ENCODE measurements at places on chromosomes 16 and 17. TPM values are rescaled to one million over a fixed set of nuclear protein-coding genes. Genes with fewer than 3 reads are reported as not detected.

The HSD17B2 gene
- not detected for total RNA-seq

The RCVRN gene
- total RNA-seq = not detected

The CSH1 gene
- total RNA-seq = not detected

The AATK gene
- total RNA-seq = 0.48 TPM

The NT5M gene
- 8.1 TPM for total RNA-seq

The SOX8 gene
- total RNA-seq = 0.78 TPM

The KRTAP9-8 gene
- not detected for total RNA-seq

The GGT6 gene
- not detected for total RNA-seq

The NXN gene
- total RNA-seq = 0.48 TPM

The SLC5A10 gene
- not detected for total RNA-seq

The ALOX12 gene
- total RNA-seq = not detected

DNA sequence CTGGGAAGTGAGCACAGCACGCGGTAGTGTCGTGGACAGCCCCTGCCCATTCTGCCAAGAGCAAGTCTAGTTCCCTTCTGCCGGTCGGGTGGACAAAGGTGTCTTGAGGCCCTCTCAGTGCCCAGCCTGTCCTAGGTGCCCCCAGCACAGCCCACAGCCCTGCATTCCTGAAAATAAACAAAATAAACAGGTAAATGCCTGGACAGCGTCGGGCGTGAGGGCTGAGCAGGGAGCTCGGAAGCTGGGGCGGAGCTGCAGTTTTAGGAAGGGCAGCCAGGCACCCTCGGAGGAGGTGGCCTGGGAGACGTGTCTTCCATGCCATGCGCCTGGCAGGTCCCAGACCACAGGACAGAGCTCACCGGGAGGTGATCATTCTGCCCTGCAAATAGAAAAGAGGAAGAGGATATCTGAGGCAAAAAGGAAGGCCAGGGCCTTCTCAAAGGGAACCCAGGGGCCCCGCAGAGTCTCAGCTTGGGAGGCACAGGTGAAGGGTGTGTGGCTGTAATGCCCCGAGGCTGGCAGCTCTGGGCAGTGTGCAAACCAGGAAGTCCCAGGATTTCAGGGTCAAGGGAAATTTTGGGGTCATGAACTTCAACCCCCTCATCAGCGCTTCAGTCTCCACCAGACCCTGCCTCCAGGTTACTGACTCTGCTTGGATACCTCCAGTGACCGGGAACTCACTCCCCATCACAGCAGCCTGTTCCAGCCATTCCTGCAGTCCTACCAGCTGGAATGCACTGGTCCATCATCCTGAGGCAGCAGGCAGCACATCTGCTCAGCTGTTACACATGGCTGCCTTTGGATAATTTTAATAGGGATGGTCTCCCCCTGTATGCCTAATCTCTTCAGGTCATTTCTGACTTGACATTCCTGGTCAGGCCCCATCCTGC is 1.7 kb downstream of the ZNF469 start:
- no peak for DNase-seq

- no peak for DNase-seq
Observed at GRCh38 chr16:88672776-88673175, 9.9 kb upstream of the MVD start.

GRCh38 chr17:20133517-20133916 is 124.4 kb downstream of the SPECC1 start:
- DNase-seq = no peak

DNA sequence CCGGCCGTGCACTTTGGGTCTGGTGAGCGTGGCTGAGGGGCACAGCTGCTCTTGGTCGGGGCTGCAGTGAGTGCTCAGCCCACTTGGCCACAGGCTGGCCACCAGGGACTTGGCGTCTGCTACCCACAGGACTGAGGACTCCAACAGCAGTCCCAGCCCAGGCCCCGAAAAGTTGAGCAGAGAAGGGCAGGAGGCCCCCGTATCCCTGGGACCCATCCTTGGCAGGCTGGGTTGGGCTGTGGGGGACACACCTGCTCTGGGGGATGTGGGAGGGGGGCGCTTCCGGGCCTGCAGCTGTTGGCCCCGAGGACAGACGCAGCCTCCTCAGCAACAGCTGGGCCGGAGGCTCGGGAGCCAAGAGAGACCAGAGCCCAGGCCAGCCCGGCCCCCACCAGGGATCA is 19.4 kb upstream of the SSTR5 start:
- no peak for DNase-seq

- no peak for DNase-seq
Observed at GRCh38 chr17:28240688-28241340, 78.2 kb upstream of the TMEM97 start.

DNA sequence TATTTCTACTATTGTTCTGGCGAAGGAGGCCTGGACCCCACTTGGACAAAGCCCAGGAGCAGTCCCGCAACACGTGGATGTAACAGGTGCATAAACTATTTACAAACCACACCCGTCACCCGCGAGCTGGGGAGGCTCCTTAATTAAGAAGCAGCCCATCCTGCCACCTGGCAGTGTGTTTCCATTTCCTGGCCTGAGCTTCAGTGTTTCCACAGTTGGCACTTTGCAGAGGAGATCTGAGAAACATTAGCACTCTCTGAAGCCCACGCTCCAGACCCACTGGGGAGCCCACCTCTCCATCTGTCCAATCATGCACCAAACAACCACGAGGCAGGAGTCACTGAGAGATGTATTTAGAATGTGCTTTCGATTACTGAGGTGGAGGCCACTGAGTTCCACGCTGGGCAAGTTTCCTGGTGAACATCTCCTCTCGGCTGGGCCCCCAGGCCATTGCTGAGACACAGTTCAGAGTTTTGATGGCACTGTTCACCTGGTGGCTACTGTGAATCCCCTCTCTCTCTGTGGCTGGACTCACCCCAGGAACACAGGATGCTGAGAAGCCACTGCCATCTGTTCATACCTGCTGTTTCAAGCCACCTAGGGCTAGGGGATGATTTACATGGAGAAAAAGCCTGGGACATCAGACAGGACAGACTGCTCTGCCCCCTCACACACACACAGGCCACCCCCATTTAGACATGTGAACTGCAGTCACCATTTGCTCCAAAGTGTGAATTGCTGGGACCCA is 129.1 kb downstream of the AIPL1 start:
- no peak for DNase-seq

DNA sequence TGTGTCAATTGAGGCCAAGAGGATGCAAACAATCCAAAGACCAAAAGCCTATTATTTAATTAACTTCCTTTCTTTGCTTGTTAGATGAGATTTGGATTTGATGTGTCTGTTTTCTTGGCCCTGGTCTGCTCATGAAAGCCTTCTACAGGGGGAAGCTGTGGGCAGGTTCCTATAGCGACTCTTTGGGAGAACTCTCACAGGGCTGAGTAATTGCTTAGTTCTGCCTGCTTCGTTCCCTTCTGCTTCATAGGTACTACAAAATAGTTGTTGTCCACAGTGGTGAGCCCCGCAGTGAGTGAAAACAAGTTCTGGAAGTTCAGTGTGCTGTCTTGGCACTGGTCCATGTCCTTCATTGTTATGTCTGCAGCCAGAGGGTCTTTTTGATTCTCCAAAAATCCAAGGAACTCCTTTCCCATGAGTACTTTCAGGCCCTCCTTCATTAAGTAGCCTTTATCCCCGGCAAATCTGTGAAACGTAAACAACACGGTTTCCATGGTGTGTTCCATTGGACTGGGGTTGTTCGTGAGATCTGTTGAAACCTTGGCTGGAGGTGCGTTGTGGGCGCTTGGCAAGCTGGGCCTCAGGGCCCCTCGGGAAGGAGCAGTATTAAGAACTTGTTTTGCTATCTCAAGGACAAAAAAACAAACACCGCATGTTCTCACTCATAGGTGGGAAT is 30.0 kb upstream of the ANKRD40CL start:
- DNase-seq = no peak

DNA sequence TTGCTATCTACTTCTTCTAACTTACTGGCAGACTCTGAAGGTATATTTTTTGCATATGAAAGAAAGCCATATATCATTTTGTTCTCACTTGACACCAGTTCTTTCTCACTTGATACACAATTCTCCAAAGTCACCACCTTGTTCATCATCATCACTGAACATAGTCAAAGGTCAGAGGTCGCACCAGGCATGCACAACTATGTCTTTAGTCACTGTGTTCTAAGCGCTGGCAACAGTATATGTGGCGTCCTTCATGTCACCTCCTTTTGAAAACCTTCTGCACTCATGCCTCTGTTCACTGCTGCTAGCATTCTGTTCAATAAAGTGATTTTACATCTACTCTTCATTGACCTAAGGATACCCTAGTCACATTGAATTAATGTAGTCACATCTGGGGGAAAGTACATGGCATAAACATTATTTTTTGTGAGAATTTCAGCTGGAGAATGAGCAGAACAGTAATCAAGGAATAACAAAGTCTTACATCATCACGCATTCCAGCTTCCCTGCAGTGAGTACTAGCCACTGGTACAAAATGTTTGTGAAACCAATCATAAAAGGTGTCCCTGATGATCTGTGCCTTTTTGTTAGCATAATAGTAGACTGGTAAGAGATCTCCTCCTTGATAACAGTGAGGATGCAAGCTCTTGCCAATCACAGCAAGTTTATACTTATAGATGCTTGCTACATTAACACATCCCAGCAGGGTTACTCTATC is 20.5 kb upstream of the TBX4 start:
- DNase-seq = no peak

DNA sequence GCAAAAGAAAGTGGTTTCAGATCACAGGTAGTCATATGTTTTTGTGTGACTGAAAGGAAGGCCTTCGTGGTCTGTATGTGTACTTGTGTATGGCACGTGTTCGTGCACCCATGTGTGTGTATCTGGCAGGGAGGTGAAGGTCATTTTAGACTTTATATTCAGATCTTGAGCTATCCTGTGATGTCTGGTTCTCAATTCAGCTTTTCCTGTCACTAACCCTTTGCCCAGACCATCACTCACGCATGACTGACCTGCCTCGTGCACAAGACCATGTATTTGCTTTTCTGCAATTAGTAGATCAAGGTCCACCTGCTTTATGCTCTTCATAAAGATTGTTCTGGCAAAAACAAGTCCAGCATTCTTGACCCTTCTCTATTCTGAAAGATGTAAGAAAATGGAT is 139.7 kb upstream of the MAF start:
- DNase-seq = no peak

DNA sequence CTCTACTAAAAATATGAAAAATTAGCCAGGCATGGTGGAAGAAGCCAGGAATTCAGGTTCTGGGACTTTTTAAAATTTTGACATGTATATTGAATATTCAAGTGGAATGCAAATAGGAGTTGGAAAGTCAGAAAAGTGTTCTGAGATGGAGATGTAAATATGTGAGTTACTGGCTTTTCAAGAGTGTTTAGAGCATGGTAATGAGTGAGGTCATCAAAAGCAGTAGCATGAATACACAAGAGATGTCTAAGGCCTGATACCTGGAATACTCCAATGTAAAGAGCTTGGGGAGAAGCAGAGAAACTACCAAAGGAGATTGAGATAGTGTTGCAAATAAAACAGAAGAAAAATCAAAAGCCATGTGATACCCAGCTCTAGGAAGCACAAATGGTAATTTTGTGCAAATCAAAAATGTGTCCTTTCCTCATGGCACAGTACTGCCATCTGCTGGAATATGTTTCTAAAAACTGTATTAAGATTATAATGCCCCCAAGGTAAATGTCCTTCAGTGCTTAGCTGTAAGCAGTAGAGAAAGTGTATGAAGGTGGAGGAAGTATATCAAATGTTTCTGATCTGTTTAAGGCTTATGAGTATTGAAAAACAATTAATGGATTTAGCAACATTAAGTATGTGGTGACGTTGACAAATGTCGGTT is 908.4 kb downstream of the KCNJ18 start:
- DNase-seq = no peak

GRCh38 chr16:85363427-85363826 is 249.7 kb upstream of the GSE1 start:
- no peak for DNase-seq

DNA sequence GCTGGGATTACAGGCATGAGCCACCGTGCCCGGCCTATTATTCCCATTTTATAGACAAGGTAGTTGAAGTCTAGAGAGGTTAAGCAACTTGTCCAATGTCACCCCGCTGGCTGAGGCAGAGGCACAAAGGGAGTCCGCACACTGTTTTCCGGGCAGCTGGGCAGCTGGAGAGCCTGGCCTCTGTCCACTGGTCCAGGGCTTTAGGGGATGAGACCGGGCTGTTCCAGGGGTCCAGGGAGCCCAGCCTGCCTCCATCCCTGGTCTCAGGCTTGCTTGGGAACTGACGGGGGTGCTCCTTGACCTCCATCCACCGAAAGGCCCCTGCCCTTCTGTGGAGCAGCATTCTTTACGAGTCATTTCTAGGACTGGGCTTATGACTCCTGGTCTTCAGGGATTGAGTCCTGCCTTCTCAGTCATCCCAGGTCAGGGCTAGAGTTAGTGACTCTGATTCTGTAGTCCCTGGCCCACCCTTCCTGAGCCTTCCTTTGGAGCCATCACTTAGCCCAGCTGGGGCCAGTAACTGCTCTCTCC is 37.5 kb downstream of the SOCS3 start:
- no peak for DNase-seq

- no peak for DNase-seq
Observed at GRCh38 chr17:31548709-31549108, 157.2 kb downstream of the RAB11FIP4 start.

- peak; percentile 14 for DNase-seq
Observed at GRCh38 chr17:30905742-30906100, 317 bp downstream of the TEFM start.

- DNase-seq = peak; percentile 80
Observed at GRCh38 chr17:47889734-47890529, 6.1 kb upstream of the SP2 start.

- DNase-seq = no peak
Observed at GRCh38 chr16:11561856-11562255, 24.9 kb downstream of the LITAF start.

DNA sequence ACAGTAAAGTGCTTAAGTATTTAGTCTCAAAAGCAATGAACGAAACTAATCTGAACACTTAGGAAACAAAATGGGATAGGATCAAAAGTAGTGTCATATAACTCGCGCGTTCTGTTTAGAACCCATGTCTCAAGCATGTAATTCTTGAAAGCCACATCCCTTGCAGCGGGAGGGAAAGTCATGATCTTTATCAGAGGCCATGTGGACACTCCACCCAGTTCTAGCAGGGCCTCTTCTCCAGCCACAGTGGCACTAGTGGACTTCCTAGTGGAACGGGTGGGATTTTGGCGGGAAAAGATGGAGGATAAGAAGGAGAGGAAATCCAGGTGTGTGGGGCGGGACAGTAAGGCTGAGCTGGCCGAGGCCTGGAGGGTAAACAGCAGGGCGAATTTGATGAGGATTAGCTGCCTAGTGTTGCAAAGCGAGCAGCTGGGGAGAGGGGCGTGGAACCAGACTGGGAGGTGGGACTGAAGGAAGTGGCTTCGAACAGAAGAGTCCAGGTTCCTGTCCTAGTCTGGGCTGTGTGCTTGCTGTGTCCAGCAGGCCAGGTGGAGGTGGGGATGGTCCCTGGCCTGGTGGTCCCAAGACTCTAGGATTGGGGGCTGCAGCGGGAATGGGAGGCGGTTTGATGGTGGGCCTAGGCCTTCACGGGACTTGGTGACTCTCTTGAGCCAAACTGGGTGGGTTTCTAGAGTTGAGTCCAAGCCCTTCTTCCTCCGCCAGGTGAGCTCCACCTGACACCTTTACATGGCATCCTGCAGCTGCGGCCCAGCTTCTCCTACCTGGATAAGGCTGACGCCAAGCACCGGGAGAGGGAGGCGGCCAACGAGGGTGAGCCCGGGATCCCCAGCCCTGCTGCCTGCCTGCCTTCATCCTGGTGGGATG is 15.9 kb downstream of the POLR3E start:
- DNase-seq = no peak
